ENCODE measurements at places on chromosomes 2 and 18. TPM values are rescaled to one million over a fixed set of nuclear protein-coding genes. Genes with fewer than 3 reads are reported as not detected.

The LTBP1 gene
- total RNA-seq, result 5.1 TPM

The CNDP1 gene
- not detected for total RNA-seq

GRCh38 chr2:199335502-199335901, 122.2 kb downstream of the SATB2 start:
- no peak overlapping the region for H3K4me3 ChIP-seq
- peaks cover 3% of the 10 kb centered on the region for H3K4me1 ChIP-seq
- DNase-seq, result no peak
- H3K27ac ChIP-seq, result no peak overlapping the region
- no peaks in the 10 kb centered on the region for H3K36me3 ChIP-seq

The MLPH gene
- total RNA-seq, result 81.4 TPM

The PTPRN gene
- total RNA-seq, result not detected

DNA sequence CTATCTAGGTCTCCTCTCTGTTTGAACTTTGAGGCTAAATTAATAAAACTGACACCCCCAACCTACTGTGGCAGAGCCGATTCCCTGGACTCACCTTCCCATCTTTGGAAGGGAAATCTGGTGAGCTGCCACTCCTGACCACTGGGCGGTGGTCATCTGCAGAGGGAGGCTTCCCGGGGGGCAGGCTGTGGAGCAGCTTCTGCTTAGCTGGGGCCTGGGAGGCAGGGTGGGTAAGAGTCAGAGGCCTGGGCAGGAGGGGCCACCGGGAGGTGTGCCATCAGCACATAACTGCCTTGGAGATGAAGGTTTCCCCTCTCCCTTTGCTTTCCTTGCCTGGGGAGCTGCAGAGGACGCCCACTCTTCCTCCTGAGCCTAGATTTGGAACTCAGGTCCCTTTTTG, 2.3 kb upstream of the NPPC start:
- no peaks in the 10 kb centered on the region for H3K27me3 ChIP-seq
- DNase-seq, result no peak
- peaks cover 8% of the 10 kb centered on the region for H3K4me1 ChIP-seq
- H3K36me3 ChIP-seq, result no peaks in the 10 kb centered on the region
- no peak overlapping the region for H3K27ac ChIP-seq

- H3K27ac ChIP-seq, result no peak overlapping the region
- no peaks in the 10 kb centered on the region for H3K36me3 ChIP-seq
- peaks cover 20% of the 10 kb centered on the region for H3K4me1 ChIP-seq
- no peaks in the 10 kb centered on the region for H3K27me3 ChIP-seq
- DNase-seq, result no peak
These were observed 163.0 kb downstream of the PRKCE start for GRCh38 chr2:45814488-45814887.

- H3K36me3 ChIP-seq, result no peaks in the 10 kb centered on the region
- H3K27ac ChIP-seq, result no peak overlapping the region
- H3K4me1 ChIP-seq, result peaks cover 10% of the 10 kb centered on the region
These were observed 30.0 kb upstream of the MYO1B start for GRCh38 chr2:191215230-191215629.

- no peaks in the 10 kb centered on the region for H3K36me3 ChIP-seq
- no peak for DNase-seq
- no peaks in the 10 kb centered on the region for H3K27me3 ChIP-seq
These were observed 63.8 kb downstream of the PDE11A start for GRCh38 chr2:178008636-178009289.

- no peaks in the 10 kb centered on the region for H3K27me3 ChIP-seq
- no peaks in the 10 kb centered on the region for H3K4me1 ChIP-seq
- no peak overlapping the region for H3K27ac ChIP-seq
- H3K36me3 ChIP-seq, result no peaks in the 10 kb centered on the region
- H3K4me3 ChIP-seq, result no peak overlapping the region
These were observed 283.1 kb downstream of the TDRD15 start for GRCh38 chr2:21406911-21407310.

The GRP gene
- not detected for total RNA-seq

Data from HCT116 (cell line).